MG63 (cell line): ENCODE measurements at places on chromosomes 11 and 22.
A peak's percentile ranks its signal among the peaks of the same experiment; 100 is the strongest.

GRCh38 chr11:108866781-108867180 lies 201.9 kb downstream of the DDX10 start:
- DNase-seq = no peak

DNA sequence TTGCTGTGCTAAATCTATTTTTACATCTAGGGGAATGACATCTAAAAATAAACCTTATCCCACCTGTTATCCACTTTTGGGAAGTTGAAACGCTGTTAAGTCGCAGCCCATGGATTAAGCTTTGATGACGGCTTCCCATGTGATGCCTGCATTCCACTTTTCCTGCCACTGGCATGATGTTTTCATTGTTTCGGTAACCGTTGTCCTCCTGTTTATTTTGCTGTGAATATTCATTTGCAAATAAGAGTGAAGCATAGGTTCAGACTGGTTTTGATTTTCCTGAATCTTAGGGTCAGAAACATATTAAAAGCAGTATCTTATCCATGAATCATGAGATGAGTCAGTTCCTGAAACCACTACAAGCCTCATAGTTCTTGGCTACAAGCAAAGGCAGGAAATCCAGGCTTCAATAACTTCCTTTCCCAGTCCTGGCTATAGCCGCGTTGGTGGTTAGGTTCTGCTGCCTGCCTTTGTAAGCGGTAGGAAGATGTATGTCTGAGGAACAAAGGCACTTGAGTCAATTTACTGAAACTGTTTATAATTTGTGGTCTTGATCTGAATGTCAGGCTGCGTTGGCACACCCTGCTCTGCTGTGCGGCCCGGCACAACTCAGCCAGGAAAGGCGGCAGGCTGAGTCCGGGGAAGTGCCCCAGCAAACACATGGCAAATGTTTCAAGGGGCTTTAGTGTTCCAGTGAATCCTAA lies 19.4 kb downstream of the TEAD1 start:
- DNase-seq = peak; percentile 91

DNA sequence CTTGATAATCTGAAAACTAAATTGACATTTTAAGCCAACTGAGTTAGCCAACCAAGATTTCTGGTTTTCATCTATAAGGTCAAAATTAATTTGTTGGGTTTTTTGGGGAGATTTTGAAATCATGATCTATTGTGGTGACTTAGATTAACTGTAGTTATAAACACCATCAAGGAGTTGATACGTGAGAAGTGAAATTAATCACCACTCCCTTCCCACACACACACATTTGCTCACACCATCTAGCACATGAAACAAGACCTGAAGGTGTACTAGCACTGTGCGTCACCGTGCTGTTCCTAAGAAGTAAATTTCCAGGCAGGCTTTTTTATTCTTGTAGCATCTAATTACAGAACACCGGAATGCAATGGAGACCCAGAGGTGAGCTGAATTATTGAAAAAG lies 2.1 kb downstream of the OR5B21 start:
- no peak for DNase-seq

DNA sequence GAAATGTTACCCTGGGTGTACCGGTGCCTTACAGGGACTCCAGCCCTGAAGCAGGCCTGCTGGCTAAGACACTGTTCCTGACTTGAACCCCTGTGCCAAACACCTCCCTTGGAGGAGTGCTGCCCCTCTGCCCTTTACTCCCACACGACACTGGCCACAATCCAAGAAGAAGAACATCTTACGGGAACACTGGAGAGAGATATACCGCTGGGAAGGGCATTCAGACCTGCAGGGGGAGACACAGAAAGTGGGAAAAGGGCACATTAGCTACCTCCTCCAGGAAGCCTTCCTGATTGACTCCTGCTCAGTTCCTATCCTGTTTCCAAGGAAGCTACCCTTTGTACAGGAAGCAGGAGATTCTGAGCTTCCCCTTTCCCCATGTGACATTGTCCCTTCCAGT lies 18.7 kb downstream of the TMPRSS13 start:
- no peak for DNase-seq

GRCh38 chr11:69358398-69359020 lies 64.6 kb downstream of the MYEOV start:
- DNase-seq = no peak

DNA sequence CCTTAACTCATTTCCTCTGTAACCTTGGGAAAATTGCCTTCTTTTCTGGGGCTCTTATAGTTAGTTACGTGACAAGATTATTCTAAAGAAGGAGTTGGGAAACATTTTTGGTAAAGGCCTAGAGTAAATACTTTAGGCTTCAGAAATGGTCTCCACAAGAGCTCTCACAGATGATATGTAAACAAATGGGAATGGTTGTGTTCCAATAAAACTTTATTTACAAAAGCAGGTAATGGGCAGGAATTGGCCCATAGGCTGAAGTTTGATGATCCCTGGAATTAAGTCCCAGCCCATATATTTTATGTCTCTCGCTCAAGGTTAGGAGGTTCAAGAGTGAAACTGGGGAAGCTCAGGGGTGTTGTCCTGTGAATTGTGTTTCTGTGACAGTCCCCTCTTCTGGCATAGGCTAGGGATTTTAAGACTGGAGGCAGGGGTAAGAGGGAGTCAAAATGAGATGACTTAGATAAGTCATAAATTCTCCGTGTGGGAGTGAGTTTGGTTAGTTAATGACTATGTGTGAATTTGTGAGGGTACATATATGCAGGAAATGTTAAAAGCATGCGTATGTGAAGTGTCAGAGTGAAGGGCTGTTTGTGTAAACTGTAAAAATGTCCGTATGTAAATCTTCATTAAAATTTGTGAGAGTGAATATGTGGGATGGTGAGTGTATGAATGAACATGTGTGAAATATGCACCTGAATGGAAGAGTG lies 7.4 kb upstream of the OR52B4 start:
- DNase-seq = no peak

DNA sequence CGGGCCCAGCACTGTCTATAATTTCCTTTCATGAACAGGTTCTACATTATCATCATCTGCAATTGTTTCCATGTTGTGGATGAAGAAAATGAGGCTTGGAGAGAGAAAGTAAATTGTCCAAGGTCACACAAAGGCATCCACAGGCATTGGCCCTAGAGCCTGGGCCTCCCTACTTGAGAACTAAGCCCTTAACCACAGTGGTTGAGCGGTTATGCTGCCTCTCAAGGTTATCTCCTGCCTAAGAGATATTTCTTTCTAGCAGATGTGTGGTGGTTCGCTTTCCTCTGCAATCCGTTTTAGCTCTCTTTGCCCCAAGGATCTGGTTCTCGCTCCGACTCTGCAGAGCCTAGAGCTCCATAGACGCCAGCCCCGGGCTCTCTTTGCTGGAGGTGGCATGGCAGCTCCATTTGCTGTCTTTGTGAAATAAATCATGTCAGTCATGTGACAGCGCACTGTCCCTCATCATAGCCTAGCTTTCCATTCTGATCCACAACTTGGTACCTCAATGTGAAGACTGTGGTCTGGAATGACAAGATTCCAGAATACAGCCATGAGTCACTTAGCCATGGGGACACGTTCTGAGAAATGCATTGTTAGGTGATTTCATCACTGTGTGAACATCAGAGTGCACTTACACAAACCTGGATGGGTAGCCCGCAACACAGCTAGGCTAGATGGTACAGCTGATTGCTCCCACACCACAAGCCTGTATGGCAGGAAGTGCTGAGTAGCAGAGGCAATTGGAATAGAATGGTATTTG lies 27.2 kb downstream of the RPS6KA4 start:
- DNase-seq = no peak

GRCh38 chr11:44417731-44418455 lies 108.0 kb upstream of the ALX4 start:
- no peak for DNase-seq

- DNase-seq = no peak
Observed at GRCh38 chr11:97445561-97445960, 1055.7 kb downstream of the JRKL start.

GRCh38 chr11:58688789-58689503 lies 42.8 kb downstream of the GLYAT start:
- DNase-seq = peak; percentile 6

GRCh38 chr11:46066335-46066734 lies 54.9 kb downstream of the PHF21A start:
- DNase-seq = no peak

DNA sequence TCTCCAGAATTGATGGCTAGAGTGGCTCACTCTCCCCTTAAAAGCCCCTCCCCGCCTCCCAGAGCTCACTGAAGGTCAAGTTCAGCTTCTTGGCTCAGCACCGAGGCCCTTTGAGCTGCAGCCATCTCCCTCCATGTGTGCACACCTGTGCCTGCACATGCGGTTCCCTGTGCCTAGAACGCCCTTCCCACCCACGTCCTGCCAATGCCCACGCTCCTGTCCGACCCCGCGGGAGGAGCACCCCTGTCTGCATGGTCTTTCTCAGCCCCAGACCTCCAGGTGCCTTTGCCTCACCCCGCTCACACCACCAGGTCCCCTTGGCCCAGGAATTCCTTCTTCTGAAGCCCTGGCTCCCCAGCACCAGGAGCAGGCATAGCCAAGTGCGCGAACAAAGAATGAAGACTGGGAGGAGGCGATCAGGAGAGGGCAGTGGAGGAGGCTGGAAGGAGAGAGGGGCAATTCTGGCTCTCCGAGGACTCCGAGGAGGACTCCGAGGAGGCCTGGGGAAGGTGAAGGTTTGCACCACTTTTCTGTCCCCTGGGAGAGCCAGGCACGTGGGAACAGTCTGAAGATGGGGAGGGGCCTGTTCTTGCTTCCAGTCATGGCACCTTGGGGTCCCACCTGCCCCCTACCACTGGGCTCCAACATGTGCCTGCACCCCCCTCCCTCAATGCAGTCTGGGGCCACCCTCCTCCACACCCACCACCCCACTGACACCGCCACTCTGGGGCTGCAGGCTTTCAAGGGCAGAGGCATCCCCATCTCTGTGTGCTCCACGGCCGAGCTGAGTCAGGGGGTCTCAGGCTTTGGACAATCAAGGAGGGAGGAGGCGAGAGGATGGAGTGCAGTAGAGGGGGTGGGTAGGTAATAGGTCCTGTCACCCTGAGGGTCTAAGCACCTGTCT lies 17.7 kb downstream of the IGF2 start:
- no peak for DNase-seq

- DNase-seq = no peak
Observed at GRCh38 chr11:102955624-102956023, at the start of gene MMP13. Gene MMP13 (minus strand): TSS chr11:102955732. CDS start chr11:102955705, 27 bp downstream.

GRCh38 chr22:27988704-27989103 lies 69.6 kb upstream of the PITPNB start:
- no peak for DNase-seq

GRCh38 chr11:5037926-5038325 lies 8.4 kb upstream of the OR52J3 start:
- DNase-seq = no peak

DNA sequence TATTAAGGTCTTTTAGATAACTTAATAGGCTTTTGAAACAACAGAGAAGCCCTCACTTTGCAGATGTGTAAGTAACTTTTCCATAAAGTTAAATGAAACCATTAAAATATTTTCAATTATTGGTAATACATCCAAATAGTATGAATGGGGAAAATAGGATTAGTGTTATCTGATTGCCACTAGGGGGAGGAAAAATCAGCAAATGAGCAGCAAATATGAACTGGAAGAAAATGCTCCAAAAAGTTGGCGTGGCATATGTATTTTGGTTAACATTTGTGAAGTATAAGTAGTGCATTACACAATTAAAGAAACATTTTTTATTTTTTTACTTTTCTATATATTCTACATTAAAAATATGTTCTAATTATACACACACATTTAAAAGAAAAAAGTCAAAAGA lies 259.8 kb upstream of the ANO5 start:
- no peak for DNase-seq

- peak; percentile 82 for DNase-seq
Observed at GRCh38 chr11:95067039-95067840, 521 bp downstream of the SRSF8 start.

GRCh38 chr11:129239207-129239606 lies 47.1 kb upstream of the ARHGAP32 start:
- no peak for DNase-seq

- no peak for DNase-seq
Observed at GRCh38 chr11:30821438-30821965, 235.3 kb upstream of the MPPED2 start.

DNA sequence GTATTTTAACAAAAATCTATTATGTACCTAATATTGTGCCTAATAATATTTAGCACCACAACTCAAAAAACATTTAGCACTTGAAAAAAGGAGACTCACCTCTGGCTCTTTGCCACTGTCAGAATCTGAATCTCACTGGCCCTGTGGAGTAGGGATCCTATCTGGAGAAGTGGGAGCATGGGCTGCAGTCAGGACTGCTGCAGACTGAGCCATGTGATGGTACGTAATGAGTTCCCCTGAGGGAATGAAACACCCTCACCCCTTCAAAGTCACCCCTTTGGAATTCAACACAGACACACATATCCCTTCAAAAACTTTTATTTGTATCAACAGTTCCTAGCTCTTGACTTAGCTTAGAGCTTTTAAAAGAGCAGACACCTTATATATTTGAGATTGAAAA lies 6.5 kb downstream of the PTPMT1 start:
- DNase-seq = no peak

DNA sequence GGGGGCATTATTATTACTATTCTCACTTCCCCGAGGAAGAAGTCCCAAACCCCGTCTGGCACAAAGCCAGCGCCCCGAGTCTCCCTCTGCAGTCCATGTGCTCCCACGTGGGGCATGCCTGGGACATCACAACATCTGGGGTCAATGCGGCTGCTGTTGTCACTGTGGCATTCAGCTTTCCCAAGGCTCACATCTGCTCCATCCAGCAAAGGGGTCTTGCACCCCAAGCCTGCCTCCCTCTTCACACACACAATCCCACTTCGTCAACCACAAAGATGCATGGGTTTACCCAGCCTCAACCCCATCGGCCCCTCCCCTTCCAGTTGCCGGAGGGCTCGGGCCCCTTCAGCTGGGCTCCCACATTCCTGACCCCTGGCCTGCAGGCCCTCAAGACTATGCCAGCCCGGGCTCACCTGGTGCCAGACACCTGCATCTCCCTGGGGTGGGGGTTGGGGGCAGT lies 23.5 kb upstream of the RTN4R start:
- no peak for DNase-seq

- no peak for DNase-seq
Observed at GRCh38 chr11:45806072-45806933, 1.4 kb downstream of the SLC35C1 start.

GRCh38 chr11:71246559-71246958 lies 5.8 kb downstream of the SHANK2 start:
- no peak for DNase-seq

GRCh38 chr11:3736816-3737215 lies 60.5 kb downstream of the NUP98 start:
- no peak for DNase-seq

DNA sequence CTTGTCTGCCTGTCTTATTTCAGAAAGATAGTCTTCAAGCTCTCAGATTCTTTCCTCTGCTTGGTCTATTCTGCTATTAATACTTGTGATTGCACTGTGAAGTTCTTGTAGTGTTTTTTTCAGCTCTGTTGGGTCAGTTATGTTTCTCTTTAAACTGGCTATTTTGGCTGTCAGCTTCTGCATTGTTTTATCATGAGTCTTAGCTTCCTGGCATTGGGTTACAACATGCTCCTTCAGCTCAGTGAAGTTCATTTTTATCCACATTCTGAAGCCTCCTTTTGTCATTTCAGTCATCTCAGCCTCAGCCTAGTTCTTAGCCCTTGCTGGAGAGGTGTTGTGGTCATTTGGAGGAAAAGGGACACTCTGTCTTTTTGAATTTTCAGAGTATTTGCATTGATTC lies 15.5 kb upstream of the DEPDC7 start:
- DNase-seq = no peak

GRCh38 chr11:114483929-114484328 lies 44.7 kb downstream of the REXO2 start:
- DNase-seq = no peak

- no peak for DNase-seq
Observed at GRCh38 chr11:9512370-9513019, 51.7 kb downstream of the ZNF143 start.

- DNase-seq = no peak
Observed at GRCh38 chr11:75482931-75483469, 42.7 kb downstream of the GDPD5 start.

GRCh38 chr11:1128311-1129142 lies 29.2 kb upstream of the MUC5AC start:
- no peak for DNase-seq
